ENCODE measurements at places on chromosomes 4 and X. TPM values are rescaled to one million over a fixed set of nuclear protein-coding genes. Genes with fewer than 3 reads are reported as not detected.
A peak's percentile ranks its signal among the peaks of the same experiment; 100 is the strongest.

XIAP gene
- total RNA-seq, result 34.1 TPM

UGT2B17 gene
- not detected for total RNA-seq

TMA16 gene
- 43.9 TPM for total RNA-seq

MAGEC3 gene
- total RNA-seq, result not detected

ARX gene
- total RNA-seq, result 0.16 TPM

TMEM31 gene
- total RNA-seq, result 2.0 TPM

TTC29 gene
- not detected for total RNA-seq

PCDH7 gene
- 8.0 TPM for total RNA-seq

PRKG2 gene
- total RNA-seq, result 0.77 TPM

MAGEA9B gene
- total RNA-seq, result not detected

ATP2B3 gene
- total RNA-seq, result 0.05 TPM

NAP1L2 gene
- 7.2 TPM for total RNA-seq

CT45A1 gene
- total RNA-seq, result not detected

YIPF6 gene
- 35.1 TPM for total RNA-seq

DNA sequence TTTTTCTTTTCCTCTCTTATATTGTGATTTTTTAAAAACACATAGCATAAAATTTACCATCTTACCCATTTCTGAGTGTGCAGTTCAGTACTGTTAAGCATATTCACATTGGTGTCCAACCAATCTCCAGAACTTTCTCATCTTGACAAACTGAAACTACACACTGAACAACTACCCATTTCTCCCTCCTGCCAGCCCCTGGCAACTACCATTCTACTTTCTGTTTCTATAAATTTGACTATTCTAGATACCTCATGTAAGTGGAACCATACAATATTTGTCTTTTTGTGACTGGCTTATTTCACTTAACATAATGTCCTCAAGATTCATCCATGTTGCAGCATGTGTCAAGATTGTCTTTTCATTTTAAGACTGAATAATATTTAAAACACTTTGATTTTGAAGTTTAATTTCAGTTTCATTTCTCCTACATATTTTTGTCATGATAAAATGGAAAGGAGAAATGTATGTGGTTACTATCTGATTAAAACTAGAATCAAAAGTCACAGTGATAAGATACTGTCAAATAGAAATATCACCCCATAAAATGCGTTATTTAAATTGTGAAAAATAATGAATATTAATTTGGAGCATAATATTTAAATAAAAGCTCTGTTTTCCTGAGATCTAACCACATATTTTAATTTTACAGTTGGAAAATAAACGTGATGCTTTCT lies 122.8 kb downstream of the DIPK2B start:
- DNase-seq, result no peak

- DNase-seq, result no peak
Observed at GRCh38 chr4:13430834-13431568, 53.1 kb downstream of the RAB28 start.

GRCh38 chrX:48741834-48742233 lies 19.7 kb upstream of the GLOD5 start:
- no peak for DNase-seq

- DNase-seq, result peak; percentile 36
Observed at GRCh38 chrX:17860811-17861488, at the start of gene RAI2. RAI2 (minus strand) TSS chrX:17861298; CDS start chrX:17802010, 59,288 bp downstream.

- no peak for DNase-seq
Observed at GRCh38 chrX:28901637-28902036, 314.4 kb downstream of the IL1RAPL1 start.

GRCh38 chr4:152836936-152837335 lies 57.2 kb downstream of the ARFIP1 start:
- no peak for DNase-seq

- no peak for DNase-seq
Observed at GRCh38 chr4:86358257-86358656, 1.6 kb downstream of the MAPK10 start.

DNA sequence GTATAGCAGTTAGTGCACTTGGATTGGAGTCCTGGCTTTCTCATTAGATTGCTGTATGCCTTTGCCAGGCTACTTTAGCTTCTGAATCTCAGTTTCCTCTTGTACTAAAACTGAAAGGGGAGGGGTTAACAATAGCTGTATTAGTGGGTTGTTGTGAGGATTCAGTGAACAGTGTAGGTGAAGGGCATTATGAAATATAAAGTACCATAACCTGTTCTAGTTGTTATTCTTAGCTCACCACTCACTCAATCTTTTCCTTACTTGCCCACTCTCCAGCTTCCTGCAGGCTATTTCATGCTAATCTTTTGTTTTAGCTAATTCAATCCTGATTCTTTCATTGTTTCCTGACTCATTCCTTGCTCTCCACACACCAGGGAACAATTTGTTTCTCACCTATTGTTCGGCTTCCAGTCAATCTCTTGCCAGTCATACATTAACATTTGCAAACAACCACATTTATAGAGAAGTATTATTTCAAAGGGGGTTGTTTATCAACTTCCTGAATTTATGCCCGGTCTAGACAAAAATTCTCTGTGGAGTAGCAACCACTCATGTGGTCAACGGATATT lies 50.6 kb upstream of the EDA start:
- no peak for DNase-seq

DNA sequence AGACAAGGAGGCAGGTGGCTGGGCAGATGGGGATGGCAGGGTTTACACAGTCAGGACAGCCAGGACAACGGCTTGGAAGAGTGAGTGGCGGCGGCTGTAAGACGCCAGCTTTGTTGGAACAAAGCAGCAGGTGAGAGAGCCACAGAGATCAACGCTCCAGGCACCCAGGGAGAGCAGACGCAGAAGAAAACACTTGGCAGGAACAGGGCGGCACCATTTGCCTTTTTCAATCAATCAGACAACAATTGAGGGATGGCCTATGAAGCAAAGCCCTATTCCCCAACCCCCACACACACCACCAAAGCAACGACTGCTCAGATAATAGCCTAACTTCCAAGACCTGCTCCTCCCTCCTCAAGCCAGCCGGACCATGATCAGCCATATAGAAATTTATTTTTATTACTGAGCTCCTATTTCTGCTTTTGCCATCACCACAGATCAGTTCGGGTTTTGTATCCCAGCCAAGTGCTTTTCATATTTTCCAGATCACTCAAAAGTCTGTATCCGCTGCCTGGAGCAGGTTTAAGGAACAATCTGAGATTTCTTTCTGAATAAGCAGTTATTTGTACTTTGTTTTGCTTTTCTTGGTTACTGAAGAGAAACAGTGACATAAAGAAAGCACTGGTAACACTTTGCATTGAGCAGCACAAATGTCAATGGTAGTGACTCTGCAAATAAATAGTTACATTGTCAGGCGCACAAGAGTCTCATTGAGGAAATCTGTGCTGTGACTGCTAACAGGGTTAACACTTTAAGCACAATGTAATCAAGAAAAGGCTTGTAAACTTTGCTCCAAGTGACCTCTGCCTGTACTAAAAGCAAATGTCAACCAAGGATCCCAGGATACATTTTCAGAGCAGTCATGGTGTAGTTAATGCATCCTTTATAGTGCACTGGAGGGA lies 81.8 kb upstream of the RBPJ start:
- DNase-seq, result peak; percentile 8

- peak; percentile 40 for DNase-seq
Observed at GRCh38 chrX:77014377-77015372, 432.5 kb upstream of the FGF16 start.

DNA sequence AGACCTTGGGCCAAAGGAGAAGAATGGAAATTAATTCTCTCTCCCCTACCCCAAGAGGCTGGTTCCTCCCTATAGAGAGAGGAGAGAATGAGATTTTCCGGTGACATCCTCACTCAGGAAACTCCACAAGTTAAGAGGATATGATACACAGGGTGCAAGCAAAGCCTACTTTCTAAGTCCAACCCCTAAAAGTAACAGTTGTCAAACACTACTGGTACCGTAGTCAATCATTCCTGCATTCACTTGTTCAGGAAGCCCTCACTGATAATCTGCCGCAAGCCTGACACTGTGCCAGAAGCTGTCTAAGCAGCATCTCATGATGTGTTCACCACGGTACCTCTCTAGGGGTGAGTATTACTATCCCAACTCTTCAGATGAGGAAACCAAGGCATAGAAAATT lies 41.7 kb downstream of the KDR start:
- DNase-seq, result no peak

GRCh38 chr4:94660614-94661013 lies 97.1 kb upstream of the BMPR1B start:
- no peak for DNase-seq

DNA sequence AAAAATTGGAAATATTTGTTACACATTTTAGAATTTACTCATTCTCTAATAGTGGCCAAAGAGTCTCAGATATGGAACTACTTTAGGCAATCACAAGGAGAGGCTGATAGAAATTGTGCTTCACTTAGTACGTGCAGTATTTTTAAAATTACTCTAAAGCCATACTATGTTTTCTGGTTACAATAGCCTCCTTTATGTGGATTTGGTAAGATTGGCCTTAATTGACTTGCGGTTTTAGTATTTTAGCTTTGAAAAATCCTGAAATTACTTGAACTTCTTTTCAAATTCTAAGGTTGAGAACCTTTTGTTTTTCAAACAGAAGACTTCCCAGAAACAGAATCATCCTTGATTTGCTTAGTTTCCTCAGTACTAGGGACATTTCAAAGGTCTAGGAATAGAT lies 215.2 kb downstream of the SLC4A4 start:
- no peak for DNase-seq

- no peak for DNase-seq
Observed at GRCh38 chrX:46791927-46792809, 33.2 kb upstream of the SLC9A7 start.

- peak; percentile 75 for DNase-seq
Observed at GRCh38 chrX:46408553-46409407, 136.4 kb downstream of the ZNF674 start.

GRCh38 chrX:84909151-84909550 lies 94.5 kb upstream of the APOOL start:
- no peak for DNase-seq

GRCh38 chrX:106649523-106650428 lies 38.0 kb downstream of the RADX start:
- no peak for DNase-seq

- DNase-seq, result no peak
Observed at GRCh38 chr4:113659127-113659526, 102.4 kb downstream of the CAMK2D start.

GRCh38 chr4:6926681-6927478 lies 17.3 kb downstream of the TBC1D14 start:
- DNase-seq, result no peak

GRCh38 chrX:130896026-130896425 lies 7.0 kb downstream of the ENOX2 start:
- DNase-seq, result no peak

DNA sequence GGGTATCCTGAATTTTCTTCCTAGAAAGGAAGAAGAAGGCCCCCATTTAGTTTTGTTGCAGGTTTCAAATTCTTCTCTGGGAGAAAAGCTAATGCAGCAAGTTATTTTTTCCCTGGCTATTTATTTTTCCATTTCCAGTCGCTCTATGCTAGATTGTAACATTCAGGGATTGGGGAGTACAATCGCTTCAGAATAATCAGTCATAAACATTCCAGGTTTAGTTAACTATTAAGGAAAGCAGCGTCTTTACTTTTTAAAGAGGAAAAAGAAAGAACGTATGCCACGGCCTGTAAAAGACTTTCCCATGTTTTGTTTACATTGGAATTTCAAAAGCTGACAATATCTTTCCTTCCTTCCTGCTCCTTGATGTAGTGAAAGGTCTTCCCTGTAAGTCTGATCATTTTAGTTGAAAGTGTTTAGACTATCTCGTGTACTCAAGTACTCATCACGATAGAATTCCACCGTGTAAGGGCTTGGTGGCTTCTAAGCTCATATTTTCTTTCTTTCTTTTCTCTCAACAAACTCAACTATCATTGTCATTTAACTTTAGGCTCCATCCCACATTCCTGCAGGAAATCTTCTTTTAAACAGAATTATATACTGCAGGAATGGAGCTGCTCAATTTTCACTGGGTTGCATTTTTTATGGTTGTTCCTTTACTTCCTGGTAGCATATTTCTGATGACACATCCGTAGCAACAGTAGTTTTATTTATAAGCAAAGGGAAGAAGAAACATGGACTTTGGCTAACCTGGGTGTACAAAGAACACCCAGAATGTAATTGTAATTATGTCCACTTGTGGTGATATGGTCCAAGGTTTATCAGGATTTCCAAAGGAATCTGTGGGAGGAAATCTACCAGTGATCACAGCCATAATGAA lies 213.1 kb upstream of the FAT1 start:
- DNase-seq, result no peak

GRCh38 chr4:17558941-17559708 lies 17.9 kb upstream of the LAP3 start:
- DNase-seq, result no peak

- DNase-seq, result no peak
Observed at GRCh38 chrX:25432396-25432795, 416.6 kb upstream of the ARX start.

- no peak for DNase-seq
Observed at GRCh38 chr4:7261087-7261486, 68.7 kb downstream of the SORCS2 start.

- no peak for DNase-seq
Observed at GRCh38 chr4:7431696-7432530, 2.8 kb downstream of the PSAPL1 start.

DNA sequence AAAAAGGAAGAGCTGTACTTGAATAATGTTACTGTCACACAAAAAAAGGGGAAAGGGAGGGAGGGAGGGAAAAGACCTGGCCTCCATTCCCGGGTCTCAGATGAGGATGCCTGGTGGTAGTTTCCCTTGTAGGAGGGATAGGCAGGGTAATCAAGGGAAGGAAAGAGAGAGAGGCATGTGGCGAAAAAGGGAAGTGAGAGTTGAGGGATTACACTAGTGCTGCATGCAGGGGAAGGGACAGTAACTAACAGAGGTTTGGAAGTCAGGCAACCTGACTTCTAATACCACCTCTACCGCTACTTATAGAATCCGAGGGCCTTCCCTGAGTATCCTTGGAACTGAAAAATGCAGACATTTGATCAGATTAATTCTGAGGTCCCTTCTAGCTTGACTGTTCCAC lies 821.7 kb upstream of the FTHL17 start:
- DNase-seq, result no peak

GRCh38 chr4:27720010-27720766 lies 859.5 kb downstream of the STIM2 start:
- DNase-seq, result no peak

DNA sequence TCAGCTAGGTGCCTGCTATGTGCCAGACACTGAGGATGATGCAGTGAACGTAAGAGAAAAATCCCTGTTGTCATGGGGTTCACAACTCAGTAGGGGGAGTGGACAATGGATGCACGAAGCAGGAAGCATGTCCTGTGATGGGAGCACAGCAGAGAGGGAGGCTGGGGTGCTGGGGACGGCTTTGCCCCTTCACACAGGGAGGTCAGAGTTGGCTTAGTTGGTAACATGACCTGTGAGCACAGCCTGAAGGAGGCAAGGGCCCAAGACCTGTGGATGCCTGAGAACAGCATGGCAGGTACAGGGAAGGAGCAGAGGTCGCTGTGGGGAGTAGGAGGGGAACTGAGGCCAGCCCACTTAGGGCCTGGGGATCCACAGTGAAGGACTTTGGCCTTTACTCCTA lies 109.4 kb downstream of the STK32B start:
- DNase-seq, result no peak

DNA sequence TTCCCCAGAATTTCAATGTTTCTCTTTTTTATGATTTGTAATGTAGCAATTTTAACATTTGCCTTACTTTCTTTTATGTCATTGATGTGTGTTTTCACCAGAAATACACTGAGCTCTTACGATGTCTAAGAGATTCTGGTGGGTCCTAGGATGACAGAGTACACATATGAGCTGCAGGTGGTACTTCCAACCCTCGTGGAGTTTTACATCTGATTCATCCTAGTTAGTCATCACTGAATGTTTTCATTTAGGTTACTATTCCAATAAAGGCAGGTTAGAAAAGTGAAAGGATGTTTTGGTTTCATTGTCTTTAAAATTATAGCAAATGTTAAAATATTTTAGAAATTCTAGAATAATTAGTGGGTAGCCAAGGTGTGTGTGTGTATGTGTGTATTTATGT lies 605.9 kb downstream of the ADGRL3 start:
- no peak for DNase-seq
